Activated B cell treated with CpG ODN at 0.5 μM for 24 hours (primary cell): ENCODE measurements at places on chromosomes 11 and 22.

DNA sequence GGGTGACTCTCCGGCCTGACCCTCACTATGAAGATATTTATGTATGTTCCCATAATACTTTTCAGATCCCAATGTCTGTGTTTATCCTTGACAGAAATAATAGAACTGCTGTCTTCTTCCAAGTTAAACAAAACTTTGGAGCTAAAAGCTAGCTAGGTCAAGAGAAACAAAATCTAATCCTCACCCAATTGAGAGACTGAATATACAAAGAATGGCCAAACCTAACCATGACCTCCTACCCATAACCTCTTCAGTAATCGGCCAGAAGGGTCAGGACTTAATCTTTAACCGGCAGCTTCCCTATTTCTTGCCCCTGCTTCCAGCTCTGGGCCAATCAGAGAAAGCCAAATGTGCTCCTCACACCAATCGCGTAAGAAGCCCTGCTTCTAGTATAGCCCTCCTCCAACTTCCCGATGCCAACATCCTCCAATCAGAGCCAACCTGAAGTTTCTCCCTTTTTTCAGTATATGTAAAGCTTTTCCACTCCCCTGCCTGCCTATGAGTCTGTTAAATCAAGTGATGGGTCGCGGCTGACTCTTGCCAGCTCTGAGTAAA, 1.7 kb upstream of the DDX6 start:
- peak; percentile 29 for DNase-seq
- H3K4me1 ChIP-seq = peaks cover 41% of the 10 kb centered on the region
- H3K27me3 ChIP-seq = no peaks in the 10 kb centered on the region
- H3K27ac ChIP-seq = peak overlapping the region; percentile 99
- peaks cover 28% of the 10 kb centered on the region for H3K36me3 ChIP-seq
- H3K4me3 ChIP-seq = peak overlapping the region; percentile 100

DNA sequence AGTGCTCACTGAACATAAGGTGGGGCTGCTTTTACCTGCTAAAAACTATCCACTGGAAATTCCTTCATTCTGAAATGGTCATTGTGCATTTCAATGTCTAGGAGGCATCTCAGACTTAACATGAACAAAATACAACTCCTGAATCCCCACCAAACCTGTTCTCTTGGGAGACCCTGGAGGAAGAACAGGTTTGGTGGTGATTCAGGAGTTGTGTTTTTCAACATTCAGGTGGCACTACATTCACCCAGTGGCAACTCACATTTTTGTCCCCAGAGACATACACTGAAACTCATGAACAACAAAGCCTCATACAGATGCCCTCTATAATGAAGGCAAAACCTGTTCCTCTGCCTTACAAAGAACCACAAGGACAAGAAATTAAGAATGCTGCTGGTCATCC, 64.3 kb upstream of the CYP2D6 start:
- no peaks in the 10 kb centered on the region for H3K27me3 ChIP-seq
- no peak overlapping the region for H3K27ac ChIP-seq
- peaks cover 8% of the 10 kb centered on the region for H3K36me3 ChIP-seq
- no peak overlapping the region for H3K4me3 ChIP-seq
- peaks cover 29% of the 10 kb centered on the region for H3K4me1 ChIP-seq

DNA sequence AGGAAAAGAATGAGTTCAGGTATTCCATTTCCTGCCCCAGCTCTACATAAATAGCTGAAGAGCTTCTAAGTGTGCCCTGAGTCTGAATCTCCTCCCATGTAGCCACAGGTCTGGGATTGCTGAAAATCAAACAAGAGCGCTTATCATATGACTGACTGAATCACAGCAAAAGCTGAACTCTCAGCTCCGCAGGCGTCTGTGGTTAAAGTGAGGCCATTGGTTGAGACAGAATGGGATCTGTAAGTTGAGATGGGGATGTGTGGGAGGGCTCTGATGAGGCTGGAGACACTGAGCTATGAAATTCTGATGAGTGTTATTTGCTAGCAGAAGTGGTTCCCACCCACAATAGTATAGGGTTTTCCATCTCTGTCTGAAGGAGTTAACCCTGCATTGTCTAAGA, 637.0 kb downstream of the OPCML start:
- H3K27me3 ChIP-seq = no peaks in the 10 kb centered on the region
- H3K4me3 ChIP-seq = no peak overlapping the region
- H3K27ac ChIP-seq = no peak overlapping the region
- no peak for DNase-seq
- H3K4me1 ChIP-seq = no peaks in the 10 kb centered on the region

DNA sequence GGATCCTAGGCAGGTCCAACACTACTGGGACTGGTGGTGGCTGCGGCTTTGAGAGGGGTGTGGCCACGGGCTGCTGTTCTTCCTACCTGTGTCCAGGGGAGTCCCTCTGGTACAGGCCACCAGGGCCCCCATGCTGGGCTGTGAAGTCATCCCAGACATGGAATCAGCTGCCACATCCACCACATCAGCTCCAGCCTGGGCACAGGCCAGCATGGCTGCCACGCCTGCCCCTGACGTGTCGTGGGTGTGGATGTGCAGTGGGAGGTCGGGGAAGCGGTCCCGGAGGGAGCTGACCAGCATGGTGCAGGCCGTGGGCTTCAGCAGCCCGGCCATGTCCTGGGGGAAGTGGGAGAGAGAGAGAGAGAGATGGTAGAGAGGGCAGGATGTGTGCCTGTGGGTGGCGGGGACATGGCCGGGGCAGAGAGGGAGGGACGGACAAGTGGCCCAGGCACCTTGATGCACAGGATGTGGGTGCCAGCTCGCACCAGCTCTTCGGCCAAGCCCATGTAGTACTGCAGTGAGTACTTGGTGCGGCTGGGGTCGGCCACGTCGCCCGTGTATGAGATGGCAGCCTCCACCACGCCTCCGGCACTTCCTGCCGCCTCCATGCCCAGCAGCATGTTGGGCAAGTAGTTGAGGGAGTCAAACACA, 6.2 kb upstream of the LRFN4 start:
- no peak for DNase-seq
- H3K27me3 ChIP-seq = no peaks in the 10 kb centered on the region
- H3K36me3 ChIP-seq = peaks cover 10% of the 10 kb centered on the region
- H3K4me1 ChIP-seq = peaks cover 15% of the 10 kb centered on the region

DNA sequence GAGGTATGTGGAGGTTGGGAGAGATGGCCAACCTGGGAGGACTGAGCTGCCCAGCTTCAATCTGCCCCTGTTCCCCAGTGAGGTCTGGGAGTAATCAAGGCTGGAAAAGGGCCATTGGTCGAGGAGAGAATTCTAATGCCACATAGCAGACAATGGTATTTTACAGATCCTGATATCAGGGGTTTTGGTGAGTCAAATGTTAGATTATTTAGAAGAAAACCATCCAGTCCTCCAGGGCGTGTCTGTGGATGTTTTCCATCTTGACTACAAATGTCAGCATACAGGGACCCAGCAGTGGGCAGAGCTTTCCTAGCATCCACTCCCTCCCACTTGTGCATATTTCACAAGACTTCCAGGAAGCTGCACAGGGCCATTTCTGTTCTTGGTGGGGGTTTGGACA, 107.9 kb downstream of the SCN3B start:
- no peak overlapping the region for H3K27ac ChIP-seq
- no peaks in the 10 kb centered on the region for H3K36me3 ChIP-seq
- H3K4me1 ChIP-seq = peaks cover 16% of the 10 kb centered on the region
- no peak overlapping the region for H3K4me3 ChIP-seq
- H3K27me3 ChIP-seq = no peaks in the 10 kb centered on the region

DNA sequence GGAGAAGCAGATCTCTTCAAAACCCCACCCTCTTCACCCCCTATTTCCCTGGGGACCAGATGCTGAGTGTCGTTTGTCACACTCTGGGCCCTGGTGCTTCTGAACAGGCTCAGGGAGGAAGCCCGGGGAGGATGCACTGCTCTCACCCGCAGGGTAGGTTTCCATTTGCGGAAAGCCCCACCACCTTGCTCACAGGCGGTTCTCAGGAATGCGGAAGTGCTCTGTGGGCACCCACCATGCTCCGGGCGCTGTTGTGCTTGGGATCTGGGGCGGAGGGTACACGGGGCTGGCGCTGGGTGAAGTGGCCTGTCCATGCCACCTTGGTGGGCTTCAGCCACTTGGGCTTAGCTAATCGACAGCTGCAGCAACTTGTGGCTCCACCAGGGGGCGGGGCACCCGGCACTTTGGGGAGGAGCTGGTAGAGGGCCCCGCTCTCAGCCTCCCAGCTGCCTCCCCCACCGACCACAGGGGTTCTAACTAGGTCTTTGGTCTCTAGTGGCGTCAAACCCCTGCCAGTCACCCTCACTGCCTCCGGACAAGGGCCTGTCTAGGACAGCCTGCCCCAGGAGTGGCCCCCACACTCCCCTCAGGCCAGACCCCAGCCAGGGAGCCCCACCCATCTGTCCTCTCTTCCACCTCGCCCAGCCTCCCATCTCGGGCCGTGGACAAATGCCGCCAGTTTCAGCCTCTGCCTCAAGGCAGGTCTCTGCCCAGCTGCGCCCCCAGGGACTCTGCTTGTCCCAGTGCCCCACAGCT, 7.4 kb downstream of the NDUFV1 start:
- H3K27me3 ChIP-seq = no peaks in the 10 kb centered on the region
- H3K36me3 ChIP-seq = peaks cover 36% of the 10 kb centered on the region
- H3K27ac ChIP-seq = peak overlapping the region; percentile 99
- peaks cover 41% of the 10 kb centered on the region for H3K4me1 ChIP-seq
- peak; percentile 81 for DNase-seq
- peak overlapping the region; percentile 84 for H3K4me3 ChIP-seq

- no peaks in the 10 kb centered on the region for H3K36me3 ChIP-seq
- DNase-seq = no peak
- H3K4me1 ChIP-seq = no peaks in the 10 kb centered on the region
- H3K27ac ChIP-seq = no peak overlapping the region
These were observed 62.0 kb downstream of the YAP1 start for GRCh38 chr11:102172127-102172848.

DNA sequence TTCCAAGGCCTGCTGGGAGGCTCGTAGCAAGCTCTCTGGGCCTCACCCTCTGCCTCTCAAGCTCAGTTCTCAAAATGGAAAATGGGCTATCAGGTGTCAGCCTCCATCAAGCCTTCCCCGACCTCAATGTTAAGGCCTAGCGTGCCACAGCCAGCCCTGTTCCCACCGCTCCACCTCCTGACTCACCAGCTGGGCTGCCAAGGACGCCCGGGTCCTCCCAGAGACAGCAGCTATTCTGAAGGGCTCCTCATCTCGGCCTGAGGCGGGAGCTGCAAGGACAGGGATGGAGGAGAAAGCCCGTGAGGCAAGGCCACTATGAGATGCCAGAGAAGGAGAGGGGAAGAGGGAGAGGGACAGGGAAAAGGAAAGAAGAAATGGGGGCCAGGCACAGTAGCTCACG, 19.9 kb downstream of the ARAP1 start:
- H3K4me3 ChIP-seq = no peak overlapping the region
- peaks cover 79% of the 10 kb centered on the region for H3K4me1 ChIP-seq
- H3K27me3 ChIP-seq = no peaks in the 10 kb centered on the region
- H3K36me3 ChIP-seq = peaks cover 49% of the 10 kb centered on the region
- peak overlapping the region; percentile 74 for H3K27ac ChIP-seq

DNA sequence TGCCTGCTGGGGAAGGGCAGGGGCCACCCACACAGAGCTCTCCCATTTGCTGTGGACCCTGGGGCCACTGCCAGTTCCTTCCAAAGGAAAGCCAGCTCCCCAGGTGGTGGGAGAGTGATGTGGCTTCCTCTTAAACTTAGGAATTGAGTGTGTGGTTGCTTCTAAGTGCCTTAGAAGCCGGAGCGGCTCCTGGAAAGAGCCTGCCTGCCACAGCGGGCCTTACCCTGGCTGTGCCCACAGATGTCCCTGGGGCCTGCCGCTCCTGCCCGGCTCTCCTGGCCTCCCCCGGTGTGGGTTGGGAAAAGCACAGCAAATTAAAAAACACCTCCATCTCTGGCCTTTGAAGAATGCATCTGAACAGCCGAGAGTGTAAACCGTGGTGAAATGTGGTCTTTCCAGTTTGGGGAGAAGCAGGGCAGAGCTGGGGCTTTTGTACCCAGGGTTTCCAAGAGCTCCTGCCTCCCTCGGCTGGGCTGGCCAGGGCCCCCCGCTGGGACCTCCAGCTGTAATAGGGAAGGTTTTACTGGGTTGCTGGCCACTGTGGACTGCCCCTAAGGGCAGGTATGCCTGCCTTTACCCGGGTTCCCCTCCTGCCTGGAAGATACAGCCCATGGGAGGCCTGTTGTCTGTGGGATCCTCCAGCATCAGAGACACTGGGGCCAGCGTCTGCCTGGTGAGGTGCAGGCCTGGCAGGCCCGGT, 30.2 kb downstream of the LRP5 start:
- peaks cover 39% of the 10 kb centered on the region for H3K4me1 ChIP-seq
- DNase-seq = no peak
- H3K36me3 ChIP-seq = no peaks in the 10 kb centered on the region
- H3K27me3 ChIP-seq = no peaks in the 10 kb centered on the region

DNA sequence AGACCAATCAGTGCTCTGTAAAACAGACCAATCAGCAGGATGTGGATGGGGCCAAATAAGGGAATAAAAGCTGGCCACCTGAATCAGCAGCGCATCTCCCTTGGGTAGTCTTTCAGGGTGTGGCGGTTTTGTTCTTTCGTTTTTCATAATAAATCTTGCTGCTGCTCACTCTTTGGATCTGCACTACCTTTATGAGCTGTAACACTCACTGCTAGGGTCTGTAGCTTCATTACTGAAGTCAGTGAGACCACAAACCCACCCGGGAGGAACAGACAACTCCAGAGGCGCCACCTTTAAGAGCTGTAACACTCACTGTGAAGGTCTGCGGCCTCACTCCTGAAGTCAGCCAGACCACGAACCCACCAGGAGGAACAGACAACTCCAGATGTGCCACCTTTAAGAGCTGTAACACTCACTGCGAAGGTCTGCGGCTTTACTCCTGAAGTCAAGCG, 175.5 kb upstream of the PDGFD start:
- H3K36me3 ChIP-seq = no peaks in the 10 kb centered on the region
- H3K27ac ChIP-seq = no peak overlapping the region
- no peak overlapping the region for H3K4me3 ChIP-seq
- peaks cover 11% of the 10 kb centered on the region for H3K4me1 ChIP-seq
- no peak for DNase-seq

- no peaks in the 10 kb centered on the region for H3K4me1 ChIP-seq
- H3K4me3 ChIP-seq = no peak overlapping the region
- peaks cover 45% of the 10 kb centered on the region for H3K27me3 ChIP-seq
- H3K27ac ChIP-seq = no peak overlapping the region
These were observed 42.4 kb upstream of the RASD2 start for GRCh38 chr22:35498026-35498800.

DNA sequence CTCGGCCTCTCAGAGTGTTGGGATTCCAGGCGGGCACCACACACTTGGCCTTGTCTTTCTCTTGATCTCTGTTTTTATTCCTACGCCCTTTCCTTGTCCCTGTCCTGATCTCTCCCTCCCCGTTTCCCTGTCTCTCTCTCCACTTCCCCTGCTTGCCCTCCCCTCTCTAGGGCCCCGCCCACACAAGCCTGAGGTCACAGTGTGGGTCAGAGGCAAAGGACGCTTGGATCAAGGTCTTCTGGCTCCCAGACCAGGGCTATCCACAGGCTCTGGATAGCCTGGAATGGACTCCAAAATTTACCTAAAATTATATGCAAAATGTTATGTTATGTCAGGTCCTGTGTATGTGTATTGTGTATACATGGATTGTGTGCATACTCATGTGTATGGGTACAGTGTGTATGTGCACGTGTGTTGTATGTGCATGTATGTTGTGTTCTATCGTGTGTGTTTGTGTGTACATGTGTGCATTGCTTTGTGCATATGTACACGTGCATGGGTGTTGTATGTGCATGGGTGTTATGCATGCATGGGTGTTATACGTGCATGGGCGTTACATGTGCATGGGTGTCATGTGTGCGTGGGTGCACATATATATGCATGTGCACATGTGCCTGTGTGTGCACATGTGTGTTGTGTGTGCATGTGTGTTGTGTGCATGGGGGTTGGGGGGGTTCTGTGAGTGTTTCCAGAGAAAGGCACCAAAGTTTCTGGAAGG, 38.3 kb downstream of the TP53I11 start:
- H3K4me1 ChIP-seq = peaks cover 29% of the 10 kb centered on the region
- H3K36me3 ChIP-seq = no peaks in the 10 kb centered on the region
- no peak for DNase-seq
- no peak overlapping the region for H3K4me3 ChIP-seq
- H3K27me3 ChIP-seq = no peaks in the 10 kb centered on the region
- no peak overlapping the region for H3K27ac ChIP-seq
